ENCODE measurements at places on chromosomes 3 and 15. TPM values are rescaled to one million over a fixed set of nuclear protein-coding genes. Genes with fewer than 3 reads are reported as not detected.

The CHST14 gene
- 23.4 TPM for total RNA-seq

The MESP2 gene
- total RNA-seq = 1.3 TPM

The HAPLN3 gene
- total RNA-seq = 4.4 TPM

The MME gene
- 84.4 TPM for total RNA-seq

The C2CD4A gene
- 0.05 TPM for total RNA-seq

The GNB4 gene
- 21.3 TPM for total RNA-seq
